8988T (cell line): ENCODE measurements at places on chromosomes 3 and 15.

- no peak for DNase-seq
Measured at GRCh38 chr3:155185631-155186071, 105.5 kb downstream of the MME start.

GRCh38 chr15:71791975-71792374 is 18.4 kb upstream of the NR2E3 start:
- no peak for DNase-seq

DNA sequence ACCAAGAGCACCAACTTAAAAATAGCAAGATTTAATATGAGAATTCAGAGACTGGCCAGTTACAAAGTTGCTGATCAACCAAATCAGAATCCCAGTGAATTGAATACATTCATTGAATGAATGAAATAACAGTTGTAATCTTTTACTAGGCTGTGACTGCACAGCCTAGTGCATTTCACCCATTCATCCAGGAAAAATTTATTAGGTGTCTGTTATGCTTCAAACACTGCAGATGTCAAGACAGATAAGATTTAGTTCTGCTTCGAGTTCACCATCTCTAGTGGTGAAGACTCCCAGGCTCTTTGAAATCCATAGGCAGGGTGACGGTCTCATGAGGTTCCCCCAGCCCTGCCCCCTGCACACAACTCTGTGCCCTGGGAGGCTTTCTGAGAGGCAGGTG is 28.9 kb downstream of the TGM4 start:
- no peak for DNase-seq

DNA sequence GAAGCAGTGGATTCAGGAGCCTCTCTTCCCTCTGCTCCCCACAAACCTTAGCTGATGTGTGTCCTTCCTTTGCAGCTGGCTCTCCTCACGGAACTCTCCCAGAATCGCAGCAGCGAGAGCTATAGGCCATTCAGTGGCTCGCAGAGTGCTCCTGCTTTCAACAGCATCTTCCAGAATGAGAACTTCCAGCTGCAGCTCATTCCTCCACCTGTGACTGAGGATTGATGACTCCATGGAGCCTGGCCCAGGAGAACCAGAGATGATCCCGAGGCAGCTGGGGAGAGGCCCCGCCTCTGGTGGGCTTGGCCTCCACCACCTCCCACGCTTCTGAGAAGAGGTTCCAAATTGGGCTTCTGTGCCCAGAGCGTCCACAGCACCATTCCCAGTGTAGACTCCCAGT is 101.1 kb downstream of the C3orf70 start:
- no peak for DNase-seq

- DNase-seq, result no peak
Measured at GRCh38 chr3:181317508-181317907, 328.0 kb upstream of the DNAJC19 start.

DNA sequence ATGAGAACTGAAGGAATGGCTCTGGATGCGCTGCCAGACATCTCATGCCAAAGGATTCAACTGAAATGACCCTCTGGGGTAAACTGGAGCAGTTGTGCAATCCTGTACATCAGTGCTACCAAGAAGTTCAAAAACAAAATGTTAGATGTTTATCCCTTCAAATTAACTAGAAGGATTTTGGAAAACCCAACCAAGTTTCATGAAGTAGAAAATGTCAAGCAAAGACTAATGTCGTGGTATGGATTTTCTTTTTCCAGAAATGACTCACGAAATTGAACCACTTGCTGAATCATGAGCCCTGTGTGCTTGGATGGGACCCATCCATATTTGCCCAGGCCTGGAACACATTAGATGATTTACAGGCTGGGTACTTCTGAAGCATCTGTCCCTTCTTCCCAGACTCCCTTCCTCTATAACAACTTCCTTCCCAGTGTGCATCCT is 101.6 kb downstream of the LRTM1 start:
- no peak for DNase-seq
